ENCODE measurements at places on chromosomes 12 and 14.

- DNase-seq = no peak
These were observed 56.1 kb upstream of the FBRSL1 start for GRCh38 chr12:132433641-132434395.

- no peak for DNase-seq
These were observed 27.1 kb upstream of the C12orf71 start for GRCh38 chr12:27109334-27110028.

DNA sequence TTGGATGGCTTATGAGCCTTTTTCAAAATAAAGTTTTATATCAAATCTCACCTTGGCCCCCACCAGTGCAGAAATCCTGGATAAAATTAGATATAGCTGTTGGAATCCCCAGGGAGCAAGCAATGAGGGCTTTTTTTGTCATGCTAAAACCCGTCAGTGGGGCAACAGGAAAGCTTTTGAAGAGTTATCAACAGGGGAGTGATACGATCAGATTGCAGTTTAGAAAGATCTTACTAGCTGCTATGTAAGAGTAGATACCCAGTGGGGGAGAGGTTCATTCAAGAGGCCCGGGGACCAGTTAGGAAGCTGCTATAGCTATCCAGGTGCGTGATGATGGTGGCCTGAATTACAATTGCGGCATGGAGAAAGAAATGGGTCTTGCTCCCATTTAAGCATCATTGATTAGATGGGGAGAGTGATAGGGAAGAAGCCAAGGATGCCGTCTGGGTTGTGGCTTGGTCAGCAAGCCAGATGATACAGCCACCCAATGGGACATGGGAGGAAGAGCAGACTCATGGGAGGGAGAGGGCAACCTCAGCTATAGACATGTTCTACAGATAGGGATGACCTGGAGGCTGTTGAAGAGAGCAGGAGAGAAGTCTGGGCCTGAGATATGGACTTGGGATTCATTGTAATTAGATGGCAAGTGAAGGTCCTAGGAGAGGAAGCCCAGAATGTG lies 272.4 kb downstream of the DPF3 start:
- DNase-seq = peak; percentile 34

GRCh38 chr12:85741046-85741445 lies 95.2 kb downstream of the RASSF9 start:
- no peak for DNase-seq

- DNase-seq = no peak
These were observed 7.4 kb downstream of the AAAS start for GRCh38 chr12:53313996-53314395.

GRCh38 chr14:63039866-63040265 lies 5.4 kb downstream of the KCNH5 start:
- no peak for DNase-seq

- DNase-seq = no peak
These were observed 594 bp upstream of the CLEC14A start for GRCh38 chr14:38256533-38256840.

- no peak for DNase-seq
These were observed 48.5 kb downstream of the SAV1 start for GRCh38 chr14:50619569-50620141.

GRCh38 chr12:55017416-55017925 lies 2.3 kb upstream of the NEUROD4 start:
- no peak for DNase-seq

DNA sequence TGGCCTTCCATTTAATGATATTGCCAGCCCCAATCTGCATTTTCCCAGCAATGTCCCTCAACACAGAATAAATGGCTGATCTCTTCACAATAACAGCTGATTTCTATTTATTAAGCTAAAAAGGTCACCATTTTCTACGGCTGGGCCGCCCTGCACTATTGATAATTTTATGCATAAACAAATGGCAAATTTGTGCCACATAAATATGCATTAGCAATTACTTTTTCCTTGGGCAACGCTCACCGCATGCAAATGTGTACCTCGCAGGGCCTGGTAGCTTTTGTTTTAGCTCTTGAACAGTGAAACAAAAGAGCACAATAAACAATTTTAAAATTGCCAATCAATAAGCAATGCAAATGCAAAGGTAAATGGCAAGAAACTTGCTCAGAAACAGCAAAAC lies 331.9 kb upstream of the SOX5 start:
- DNase-seq = no peak

DNA sequence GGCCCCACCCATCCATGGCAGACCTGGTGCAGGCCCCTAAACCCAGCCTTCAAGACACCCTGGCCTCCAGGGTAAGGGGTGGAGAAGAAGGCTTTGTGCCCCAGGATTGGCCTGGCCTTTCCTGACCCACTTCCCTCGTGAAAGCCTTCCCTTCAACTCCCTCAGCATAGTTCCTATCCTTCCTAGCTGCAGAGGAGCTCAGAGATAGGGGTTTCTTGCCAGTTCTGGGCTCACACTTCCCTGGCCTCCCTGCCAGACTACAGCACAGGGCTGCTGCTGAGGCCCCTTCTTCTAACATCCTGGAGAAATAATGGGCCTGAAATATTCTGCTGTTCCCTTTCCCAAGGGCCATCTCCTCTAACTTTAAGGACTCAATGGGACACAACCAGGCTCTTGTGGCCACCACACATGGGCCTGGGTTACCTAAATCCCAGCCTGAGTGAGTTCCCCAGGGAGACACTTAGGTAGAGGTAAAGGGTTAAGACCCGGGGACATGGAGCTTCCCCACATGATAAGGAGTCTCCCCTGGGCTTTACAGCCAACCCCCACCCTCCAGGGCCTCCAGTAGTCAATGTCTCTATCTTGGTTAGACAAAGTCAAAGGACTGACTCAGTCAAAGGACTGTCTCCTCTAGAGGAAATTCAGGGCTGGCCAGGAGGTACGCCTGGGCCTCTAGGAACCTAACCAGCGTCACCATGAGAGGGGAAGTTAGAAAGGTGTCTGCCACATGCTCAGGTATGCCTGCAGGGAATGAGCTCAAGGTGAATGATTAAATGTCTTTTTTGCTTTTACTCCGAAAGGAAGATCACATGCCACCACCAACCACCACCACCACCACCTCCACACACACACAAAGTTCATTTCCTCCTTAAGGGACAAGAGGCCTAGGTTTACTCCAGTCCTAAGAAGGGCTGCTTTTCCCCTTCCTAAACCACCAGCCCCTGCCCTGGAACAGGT lies 7.1 kb downstream of the ZFP36L1 start:
- DNase-seq = peak; percentile 93

DNA sequence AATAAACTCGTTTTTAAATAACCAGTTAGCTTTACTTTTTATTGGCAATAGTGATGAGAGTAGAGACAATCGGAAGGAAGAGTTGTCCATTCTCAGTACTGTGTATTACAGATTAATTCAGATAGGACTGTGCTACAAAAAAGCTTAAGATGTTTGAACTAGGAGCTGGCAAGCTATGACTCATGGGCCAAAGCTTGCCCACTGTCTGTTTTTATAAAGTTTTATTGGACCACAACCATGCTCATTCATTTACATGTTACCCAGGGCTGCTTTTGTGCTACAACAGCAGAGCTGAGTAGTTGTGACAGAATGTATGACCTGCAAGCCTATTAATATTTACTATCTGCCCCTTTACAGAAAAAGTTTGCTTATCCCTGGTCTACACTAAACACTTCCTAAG lies 19.4 kb downstream of the GNS start:
- no peak for DNase-seq

DNA sequence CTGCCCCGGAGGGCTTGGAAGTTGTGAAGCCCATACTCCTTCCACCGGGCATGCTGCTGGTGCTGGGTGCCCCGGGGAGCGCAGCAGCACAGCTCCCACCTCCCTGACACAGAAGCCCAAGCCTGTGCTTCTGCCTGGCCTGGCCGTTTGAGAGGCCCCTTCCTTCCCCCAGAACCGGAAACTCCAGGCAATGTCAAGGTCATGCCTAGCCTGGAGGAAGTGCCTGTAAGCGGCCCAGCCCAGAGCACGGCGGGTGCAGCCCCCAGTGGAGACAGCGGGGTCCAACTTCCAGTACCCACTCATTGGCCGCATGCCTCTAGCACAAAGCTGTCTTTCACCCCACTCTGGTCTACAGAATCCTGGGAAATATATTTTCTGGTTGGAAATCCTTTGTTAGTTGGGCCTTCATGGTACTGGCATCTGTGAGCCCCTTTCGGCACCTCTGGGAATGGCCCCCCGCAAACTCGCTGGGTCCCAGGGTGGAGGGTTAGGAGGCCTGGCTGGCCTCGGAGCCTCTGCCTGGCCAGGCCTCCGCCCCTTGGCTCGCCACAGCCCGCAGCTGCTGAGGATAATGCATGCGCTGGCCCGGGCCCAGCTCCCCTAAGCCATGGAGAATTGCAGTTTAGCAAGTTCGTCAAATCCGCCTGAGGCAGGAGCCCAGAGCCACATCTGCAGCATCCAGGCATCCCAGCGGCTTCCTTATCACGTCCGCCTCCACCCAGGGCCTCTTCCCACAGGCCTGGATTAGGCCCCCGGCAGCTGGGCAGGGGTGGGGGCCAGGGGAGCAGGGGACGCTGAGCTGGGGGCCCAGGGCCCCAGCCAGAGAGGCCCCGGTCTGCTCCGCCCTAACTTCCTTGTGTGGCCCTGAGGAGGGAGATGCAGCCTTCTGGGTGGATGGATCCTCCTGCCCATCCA lies 48.9 kb upstream of the DLK1 start:
- DNase-seq = no peak

DNA sequence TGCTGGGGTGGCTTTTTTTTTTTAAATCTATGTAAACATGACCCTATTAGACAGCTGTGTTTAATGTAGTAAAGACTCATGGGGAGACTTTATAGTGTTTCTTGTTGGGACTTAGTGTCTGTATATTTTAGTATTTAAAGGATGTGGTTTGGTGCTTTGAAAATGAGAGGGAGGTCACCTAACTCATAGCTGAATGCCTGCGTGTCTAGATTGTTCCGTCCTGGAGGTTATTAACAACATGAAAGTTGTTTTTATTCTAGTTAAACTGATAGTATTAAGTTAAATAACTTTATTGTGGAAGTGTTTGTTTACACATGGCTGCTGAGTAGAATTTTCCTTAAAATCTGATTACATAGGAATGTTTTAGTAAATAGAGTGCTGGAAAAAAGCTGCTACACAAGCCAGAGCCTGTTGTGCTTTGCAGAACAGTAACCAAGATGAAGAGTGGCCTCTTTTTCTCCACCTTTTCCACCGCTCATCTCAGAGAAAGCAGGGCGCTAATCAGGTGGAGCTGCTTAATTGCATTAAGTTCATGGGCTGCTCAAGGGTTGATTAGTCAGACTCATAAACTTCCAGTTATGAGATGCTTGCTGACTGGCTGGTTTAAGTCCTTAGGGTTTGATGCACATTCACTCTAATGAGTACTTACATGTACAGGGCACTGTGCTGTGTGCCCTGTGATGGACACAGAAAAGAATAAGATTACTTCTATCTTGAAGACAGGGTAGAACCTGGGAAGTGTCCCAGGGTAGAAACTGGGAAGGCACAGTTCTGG lies 62.7 kb downstream of the FBXO34 start:
- no peak for DNase-seq

DNA sequence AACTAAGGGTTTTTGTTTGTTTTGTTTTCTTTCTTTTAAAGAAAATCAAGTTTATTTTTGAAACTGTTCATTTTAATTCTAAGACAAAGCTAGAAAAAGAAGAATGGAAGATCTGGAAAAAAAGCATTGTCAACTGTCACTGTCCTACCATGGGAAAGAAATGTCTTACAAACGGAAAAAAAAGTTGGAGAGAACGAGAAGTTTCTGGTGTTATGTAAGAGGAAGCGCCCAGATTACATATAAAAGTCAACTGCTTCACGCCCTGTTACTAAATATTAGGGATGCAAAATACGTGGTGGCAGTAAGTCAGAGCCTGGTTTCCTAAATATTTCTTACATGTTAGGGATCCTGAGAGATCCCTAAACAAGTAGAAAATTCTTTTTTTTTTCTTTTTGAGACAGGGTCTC lies 14.3 kb upstream of the FBXL14 start:
- no peak for DNase-seq

GRCh38 chr12:75526655-75527511 lies 15.5 kb upstream of the KRR1 start:
- no peak for DNase-seq

- no peak for DNase-seq
These were observed 118.6 kb downstream of the GCH1 start for GRCh38 chr14:54784060-54784459.

GRCh38 chr14:73870525-73871235 lies 16.0 kb upstream of the ZNF410 start:
- no peak for DNase-seq

DNA sequence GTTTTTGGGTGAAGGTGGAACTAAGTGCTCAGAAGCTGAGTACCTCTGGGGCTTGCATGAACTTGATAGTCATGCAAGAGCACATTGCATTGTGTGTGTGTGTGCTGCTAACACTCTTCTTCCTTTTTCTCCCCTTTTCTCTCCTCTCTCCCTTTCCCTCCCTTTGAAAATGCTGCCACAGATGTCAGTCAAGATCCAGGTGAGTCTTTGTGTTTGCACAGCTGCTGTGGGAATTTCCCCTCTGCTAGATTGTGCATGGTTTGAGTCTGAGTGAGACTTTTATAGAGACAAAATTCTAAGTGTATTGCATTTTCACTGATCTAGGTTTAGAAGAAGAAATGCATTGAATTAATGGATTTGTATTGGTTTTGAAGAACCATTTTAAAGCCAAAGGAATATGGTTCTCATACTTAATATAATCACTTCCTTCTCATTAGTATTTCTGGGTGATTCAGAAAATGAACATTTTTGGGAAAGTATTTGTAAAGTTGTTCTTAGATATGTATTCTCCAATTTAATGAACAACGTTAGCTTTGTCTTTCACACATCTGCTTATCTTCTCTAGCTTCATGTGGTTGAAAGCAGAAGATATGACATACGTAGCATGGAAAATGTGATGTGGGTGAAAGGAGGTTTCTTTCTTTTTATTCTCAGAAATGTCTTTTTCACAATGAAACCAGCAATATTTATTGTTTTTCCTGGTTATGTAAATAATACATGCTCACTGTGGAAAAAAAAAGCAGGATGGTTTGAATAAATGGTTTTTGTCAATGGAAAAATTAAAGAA lies 108.5 kb downstream of the NRXN3 start:
- DNase-seq = no peak

DNA sequence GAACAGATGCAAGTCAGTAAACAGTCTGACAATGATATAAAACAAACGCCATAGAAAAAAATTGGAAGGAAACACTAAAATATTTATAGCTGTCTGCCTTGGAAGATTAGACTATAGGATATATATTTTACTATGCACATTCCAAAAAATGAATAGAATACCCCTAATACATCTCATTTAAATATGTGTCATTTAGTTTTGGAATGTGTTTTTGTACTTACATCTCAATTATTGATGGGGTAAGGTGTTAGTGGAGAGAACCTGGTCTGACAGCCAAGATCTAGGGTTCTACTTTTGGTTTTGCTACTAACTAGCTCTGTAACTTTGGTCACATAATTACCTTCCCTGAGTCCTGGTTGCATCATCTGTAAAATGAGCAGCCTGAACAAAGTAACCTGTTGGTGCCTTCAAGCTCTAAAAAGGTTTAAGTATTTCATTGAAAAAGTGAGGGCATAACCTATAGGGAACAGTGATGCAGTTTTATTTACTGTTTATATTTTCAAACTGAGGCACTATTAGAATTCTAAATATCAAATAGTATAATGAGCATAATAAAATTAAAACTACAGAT lies 28.6 kb upstream of the SLC6A13 start:
- DNase-seq = no peak
